ENCODE measurements at places on chromosomes 4 and X. TPM values are rescaled to one million over a fixed set of nuclear protein-coding genes. Genes with fewer than 3 reads are reported as not detected.

ANK2 gene
- 21.2 TPM for polyA plus RNA-seq

HTN3 gene
- 0.57 TPM for polyA plus RNA-seq

PUDP gene
- 16.6 TPM for polyA plus RNA-seq

KIAA1210 gene
- 2.3 TPM for polyA plus RNA-seq

RHOH gene
- polyA plus RNA-seq, result 0.61 TPM

GABRQ gene
- polyA plus RNA-seq, result 0.97 TPM

FAM114A1 gene
- polyA plus RNA-seq, result 29.4 TPM

ZNF630 gene
- polyA plus RNA-seq, result 3.1 TPM

TLR7 gene
- polyA plus RNA-seq, result 0.32 TPM

DTHD1 gene
- polyA plus RNA-seq, result 0.03 TPM

POLR2B gene
- polyA plus RNA-seq, result 21.2 TPM

TEX13D gene
- polyA plus RNA-seq, result not detected

CNGA1 gene
- polyA plus RNA-seq, result 0.84 TPM

GAGE13 gene
- not detected for polyA plus RNA-seq

ETDB gene
- not detected for polyA plus RNA-seq

CFP gene
- 12.0 TPM for polyA plus RNA-seq

CHST7 gene
- 1.8 TPM for polyA plus RNA-seq

XAGE1A gene
- polyA plus RNA-seq, result not detected

PDGFRA gene
- 14.5 TPM for polyA plus RNA-seq

CCSER1 gene
- 0.24 TPM for polyA plus RNA-seq

SPARCL1 gene
- 87.3 TPM for polyA plus RNA-seq

L1CAM gene
- polyA plus RNA-seq, result 34.1 TPM

FRG1 gene
- polyA plus RNA-seq, result 25.5 TPM

AFF2 gene
- 1.5 TPM for polyA plus RNA-seq

TMEM156 gene
- polyA plus RNA-seq, result 1.0 TPM

Measured in adrenal gland (tissue), 19 donors.